Tibial artery (tissue), 4 donors: ENCODE measurements at places on chromosomes 4 and X.

GRCh38 chrX:133598601-133599335 lies 183.5 kb upstream of the GPC4 start:
- no peak for DNase-seq

GRCh38 chr4:1027915-1028238 lies 16.5 kb downstream of the FGFRL1 start:
- DNase-seq, result no peak

GRCh38 chr4:8342651-8343261 lies 73.2 kb downstream of the HTRA3 start:
- no peak for DNase-seq

GRCh38 chr4:164621886-164622521 lies 131.9 kb upstream of the SMIM31 start:
- no peak for DNase-seq

DNA sequence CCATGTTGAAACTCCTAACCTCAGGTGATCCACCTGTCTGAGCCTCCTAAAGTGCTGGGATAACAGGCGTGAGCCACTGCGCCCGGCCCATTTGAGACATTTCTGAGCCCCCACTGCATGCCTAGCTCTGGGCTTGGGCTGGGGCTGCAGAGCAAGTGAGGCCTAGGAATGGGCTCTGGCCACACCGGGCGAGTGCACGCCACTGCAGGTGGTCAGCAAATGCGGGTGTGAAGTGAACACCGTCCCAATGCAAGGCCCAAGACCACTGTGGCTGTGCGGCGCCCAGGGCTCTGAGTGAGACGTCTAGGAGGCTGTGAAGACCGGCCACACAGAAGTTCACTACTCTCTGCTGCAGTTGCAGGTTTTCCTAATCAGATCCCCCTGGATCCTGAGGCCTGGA lies 9.5 kb downstream of the SH3TC1 start:
- no peak for DNase-seq

DNA sequence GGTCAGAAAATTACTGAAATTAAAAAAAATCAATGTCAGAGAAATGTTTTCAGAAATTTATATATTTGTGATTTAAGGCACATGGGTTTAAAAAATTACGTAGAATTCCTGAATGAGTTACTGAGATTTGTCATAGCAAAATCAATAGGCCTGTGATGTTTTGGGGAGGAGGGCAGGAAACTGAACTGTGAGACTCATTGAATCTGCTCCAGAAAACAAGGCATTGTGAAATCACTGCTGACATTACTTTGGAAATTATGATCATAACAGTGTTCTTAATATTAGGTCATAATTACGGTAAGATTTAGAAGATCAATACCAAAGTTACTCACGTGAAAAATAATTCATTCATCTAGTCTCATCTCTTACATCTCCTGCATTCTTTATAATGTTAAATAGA lies 5.3 kb downstream of the FGF5 start:
- DNase-seq, result no peak

DNA sequence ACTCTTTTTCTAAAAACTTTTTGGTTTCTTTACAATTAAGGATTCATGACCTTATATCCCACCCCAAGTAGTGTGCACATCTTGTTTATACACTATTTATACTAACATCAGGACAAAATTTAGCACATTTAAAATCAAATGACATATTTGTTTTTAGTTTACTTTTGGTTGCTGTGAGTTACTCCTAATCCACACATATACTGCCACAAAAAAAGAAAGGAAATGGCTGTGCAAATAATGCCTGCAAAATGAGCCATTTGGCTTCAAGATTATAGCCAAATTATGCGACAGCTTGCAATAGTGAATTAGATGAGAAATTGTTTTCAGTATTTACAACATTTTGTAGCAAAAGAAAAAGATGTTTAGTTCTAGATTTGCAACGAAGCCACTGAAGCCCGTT lies 10.4 kb upstream of the ARHGEF38 start:
- DNase-seq, result no peak

- DNase-seq, result no peak
These were observed 301.9 kb upstream of the HS3ST1 start for GRCh38 chr4:11730545-11730944.

- DNase-seq, result no peak
These were observed 127.8 kb downstream of the DDX53 start for GRCh38 chrX:23127586-23127985.

DNA sequence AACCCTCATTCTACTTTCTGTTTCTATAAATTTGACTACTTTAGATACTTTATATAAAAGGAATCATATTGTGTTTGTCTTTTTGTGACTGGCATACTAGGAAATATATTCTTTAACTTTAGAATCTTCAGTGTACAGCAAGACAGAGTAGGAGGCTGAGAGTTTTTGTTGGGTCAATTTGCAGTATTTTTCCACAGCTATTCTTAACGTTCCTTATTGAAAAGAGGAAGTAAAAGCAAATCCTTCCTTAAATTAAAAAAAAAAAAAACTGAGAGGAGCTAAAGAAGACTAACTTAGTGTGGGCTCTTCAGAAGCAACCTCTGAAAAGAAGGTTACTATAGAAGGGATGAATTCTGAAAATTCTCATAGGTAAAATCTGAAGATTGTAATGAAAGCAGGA lies 1194.6 kb downstream of the ADGRL3 start:
- no peak for DNase-seq

DNA sequence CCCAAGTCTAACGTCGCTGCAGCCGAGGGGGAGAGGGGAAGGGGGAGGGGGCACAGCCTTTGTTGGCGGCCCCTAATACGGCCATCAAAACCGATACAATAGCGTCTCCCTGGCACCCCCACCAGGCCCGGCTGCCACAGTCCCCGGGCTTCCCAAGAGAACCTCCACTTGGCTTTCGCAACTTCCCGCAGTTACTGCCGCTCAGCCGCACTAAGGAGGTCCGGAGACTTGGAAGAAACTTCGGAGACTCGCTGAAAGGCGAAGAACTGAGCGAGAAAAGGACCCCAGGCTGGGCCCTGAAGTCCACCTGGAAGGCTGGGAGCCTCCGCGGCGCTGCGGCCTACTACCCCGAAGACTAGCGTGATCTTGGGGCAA lies 2.8 kb downstream of the NKX6-1 start:
- DNase-seq, result no peak

DNA sequence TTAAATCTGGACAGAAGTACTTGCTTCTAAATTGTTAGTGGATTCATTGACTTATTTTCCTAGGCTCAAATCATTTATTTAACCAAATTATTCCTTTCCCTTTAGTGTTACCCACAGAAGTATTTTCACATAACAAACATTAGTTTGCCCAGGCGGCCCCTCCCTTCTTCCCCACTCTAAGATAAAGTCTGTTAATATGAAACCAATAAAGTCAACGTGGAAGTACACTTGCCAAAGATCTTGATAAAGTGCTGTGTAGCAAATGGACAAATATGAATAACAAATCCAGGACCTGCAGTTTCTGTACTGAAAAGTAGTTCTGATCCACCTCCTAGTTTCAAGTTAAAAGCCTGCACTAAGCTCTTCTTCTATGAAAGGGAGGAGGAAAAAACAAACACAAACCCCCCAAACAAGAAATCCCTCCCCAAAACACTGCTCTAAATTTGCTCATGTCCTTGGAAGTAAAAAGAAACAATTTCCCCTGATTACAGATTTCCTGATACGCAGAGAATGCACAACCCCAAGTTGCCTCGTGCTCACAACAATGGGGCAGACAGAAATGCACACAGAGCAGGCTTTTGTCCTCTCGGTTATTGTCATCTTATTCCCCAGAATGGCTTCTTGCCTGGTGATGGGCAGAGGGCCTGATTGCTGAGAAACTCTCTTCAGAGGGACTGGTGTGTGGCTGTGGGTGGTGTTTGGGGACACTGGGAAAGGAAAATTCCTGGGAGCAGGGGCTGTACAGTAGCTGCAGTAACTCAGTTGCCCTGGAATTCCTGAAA lies 23.2 kb downstream of the TMSB4X start:
- no peak for DNase-seq

DNA sequence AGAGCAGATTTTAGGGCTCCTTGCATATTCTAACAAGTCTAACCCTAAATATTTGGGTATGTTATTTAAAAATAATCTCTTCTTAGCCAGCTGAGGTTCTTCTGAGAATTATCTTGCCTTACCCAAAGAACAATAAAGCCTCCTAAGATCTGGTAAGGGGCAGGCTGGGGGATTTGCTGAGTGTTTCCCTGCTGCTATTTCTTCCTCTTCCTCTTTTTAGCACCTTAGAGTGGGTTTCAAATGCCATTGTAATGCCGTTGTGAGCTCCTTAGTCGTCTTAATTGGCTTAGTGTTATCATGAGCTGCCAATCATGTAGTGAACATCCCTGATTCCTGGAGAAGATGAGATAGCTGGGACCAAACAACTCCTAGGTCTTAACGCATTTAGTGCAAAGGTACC lies 15.4 kb downstream of the STOX2 start:
- DNase-seq, result no peak

GRCh38 chrX:45850197-45850774 lies 649.6 kb upstream of the DIPK2B start:
- DNase-seq, result no peak

DNA sequence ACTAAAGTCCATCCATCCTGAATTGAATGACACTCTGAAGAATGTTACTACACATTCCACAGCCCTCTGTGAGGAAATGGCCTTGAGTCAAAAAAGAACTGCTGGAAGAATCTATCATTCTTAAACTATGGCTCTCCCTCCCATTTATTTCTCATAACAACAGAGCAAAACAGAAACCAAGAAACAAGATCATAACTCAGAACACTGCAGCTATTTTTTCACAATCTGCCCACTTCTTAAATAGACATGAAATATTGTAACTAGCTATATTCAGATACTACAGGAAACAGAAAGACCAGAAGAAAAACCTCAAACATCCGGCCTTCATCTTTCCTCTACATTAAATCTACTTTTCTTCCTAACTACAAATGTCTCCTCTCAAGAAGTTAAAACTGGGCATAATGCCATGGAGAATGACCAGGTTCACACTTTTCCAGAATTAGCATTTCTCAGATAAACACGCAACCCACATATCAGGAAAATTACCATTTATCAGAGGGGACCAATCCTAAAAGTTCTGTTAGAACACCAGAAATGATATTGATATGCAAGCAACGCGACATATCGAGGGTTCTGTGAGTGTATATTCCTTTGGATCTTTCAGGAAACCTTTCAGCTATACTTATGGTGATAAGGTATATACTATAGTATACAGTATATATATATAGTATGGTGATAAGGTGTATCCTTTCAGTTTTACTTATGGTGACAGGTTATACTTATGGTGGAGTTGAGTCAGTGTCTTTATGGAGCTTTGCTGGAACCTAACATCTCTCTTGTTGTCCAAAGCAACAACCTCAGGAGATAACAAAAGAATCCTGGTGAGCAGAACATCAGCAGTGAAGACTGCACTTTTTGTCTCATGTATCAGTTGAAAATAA lies 60.4 kb upstream of the IRF2 start:
- DNase-seq, result no peak

DNA sequence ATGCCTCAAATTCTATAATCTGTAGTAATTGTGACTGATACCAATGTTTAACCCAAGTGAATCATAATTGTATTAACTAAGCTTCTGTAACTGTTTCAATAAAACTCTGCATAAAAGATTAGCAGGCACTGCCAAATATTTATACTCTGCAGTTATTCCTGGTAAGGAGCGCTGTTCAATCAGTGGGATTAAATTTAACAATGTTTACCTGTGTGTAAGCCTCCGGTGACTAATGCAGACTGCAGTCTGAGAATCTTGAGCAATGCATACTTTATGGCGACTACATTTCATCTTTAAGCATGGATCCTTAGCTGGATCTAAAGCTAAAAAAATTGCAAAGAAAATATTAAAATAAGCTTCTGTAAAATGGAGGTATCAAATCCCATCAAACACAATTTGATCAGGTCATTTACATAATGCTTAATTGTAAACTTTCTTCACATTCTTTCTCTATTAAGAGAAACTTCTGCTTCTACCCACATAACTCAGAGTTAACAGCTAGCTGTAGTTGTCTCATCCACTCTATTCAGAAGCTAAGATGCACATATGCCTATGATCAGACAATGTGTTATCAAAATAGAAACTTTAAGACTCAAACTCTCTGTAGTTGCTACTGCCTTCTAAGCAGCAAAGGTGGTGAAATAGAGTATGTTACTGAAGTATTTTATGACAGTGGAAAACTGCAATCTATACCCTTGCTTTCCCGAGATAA lies 234.0 kb downstream of the SPOCK3 start:
- no peak for DNase-seq

DNA sequence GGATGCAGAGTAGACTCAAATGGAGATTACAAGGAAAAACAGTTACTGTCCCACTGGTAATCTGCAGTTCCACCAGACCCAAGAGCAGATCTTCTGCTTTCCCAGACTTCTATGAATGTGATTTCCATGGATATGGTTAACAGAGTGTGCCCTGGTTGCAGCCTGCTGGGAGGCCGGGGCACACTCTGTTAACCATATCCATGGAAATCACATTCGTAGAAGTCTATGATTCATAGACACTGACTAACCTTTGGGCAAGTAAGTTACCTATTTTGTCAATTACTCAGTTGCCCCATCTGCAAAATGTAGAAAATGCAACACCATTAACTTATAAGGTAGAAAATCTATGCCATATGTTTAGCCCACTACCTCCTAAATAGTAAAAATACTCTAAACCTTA lies 443.1 kb upstream of the PITX2 start:
- DNase-seq, result no peak

GRCh38 chr4:25032126-25032525 lies 1.4 kb upstream of the LGI2 start:
- no peak for DNase-seq

GRCh38 chrX:42704454-42704853 lies 73.5 kb downstream of the PPP1R2C start:
- no peak for DNase-seq

DNA sequence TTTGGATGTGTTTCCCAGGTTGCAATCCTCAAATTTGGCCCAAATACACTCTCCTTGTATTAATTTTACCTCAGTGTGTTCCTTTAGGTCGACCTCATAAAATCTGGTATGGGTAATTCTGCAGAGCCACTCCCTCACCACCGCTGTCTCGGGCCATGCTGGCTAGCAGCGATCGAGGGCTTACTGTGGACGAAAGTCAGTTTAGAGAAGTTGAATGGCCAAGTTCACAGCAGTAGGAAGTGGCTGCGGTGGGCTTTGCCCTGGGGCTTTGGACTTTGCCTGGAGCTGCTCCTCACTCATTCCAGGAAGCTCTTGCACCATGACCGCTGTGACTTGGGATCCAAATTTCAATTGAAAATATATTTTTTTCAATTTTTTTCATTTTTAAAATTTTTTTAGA lies 19.6 kb downstream of the TMEM187 start:
- no peak for DNase-seq

GRCh38 chrX:153933748-153934147 lies 1.1 kb downstream of the NAA10 start:
- no peak for DNase-seq

DNA sequence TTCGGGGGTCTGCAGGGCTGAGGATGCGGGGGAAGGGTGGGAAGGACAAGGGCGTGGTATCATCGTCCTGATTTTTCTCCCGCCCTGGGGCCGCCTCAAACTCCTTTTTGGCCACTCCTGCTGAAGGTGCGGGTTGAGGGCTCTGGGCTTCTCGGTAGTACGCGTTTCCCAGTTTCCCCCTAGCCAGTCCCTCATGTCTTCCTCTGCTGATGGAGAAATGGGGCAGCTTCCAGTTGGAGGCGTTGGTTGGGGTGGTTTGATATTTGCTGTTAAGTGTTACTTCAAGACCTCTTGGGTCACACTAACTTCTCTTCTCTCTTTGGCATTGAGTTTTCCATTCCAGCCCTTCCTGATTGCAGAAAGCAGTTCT lies 482 bp downstream of the GSTCD start:
- DNase-seq, result no peak
